Tibial artery (tissue), 4 donors: ENCODE measurements at places on chromosomes 16 and 17.

- H3K27me3 ChIP-seq: no peaks in the 10 kb centered on the region
- H3K27ac ChIP-seq: no peak overlapping the region
- no peaks in the 10 kb centered on the region for H3K36me3 ChIP-seq
- no peaks in the 10 kb centered on the region for H3K4me1 ChIP-seq
Measured at GRCh38 chr16:87575027-87575804, 27.1 kb upstream of the JPH3 start.

GRCh38 chr17:18177722-18178121 is 5.9 kb upstream of the ALKBH5 start:
- H3K4me3 ChIP-seq: no peak overlapping the region
- H3K27ac ChIP-seq: no peak overlapping the region
- no peaks in the 10 kb centered on the region for H3K36me3 ChIP-seq
- no peak for DNase-seq
- H3K27me3 ChIP-seq: no peaks in the 10 kb centered on the region

DNA sequence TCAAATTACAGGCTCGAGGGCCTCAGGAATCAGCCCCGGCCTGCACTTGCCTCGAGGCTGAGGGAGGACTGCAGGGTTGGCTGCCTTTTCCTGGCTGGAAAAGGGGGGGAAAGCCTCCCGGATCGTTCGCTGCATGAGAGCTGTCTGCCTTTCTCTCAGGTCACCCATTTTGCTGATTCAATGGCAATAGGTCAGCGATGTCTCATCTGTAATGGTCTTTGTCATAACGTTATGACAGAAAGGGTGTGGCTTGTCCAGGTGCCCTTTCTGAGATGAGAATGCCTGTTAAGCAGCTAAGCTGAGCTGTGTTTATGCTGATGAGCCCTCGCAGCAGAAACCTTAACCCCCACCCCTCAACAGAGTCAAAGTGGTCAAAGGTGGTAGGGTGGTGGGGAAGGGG is 81.8 kb downstream of the AKAP1 start:
- DNase-seq: no peak
- H3K36me3 ChIP-seq: no peaks in the 10 kb centered on the region
- no peaks in the 10 kb centered on the region for H3K27me3 ChIP-seq
- H3K27ac ChIP-seq: no peak overlapping the region

GRCh38 chr17:28871056-28871579 is 16.3 kb downstream of the ERAL1 start:
- no peak overlapping the region for H3K4me3 ChIP-seq
- H3K36me3 ChIP-seq: no peaks in the 10 kb centered on the region
- no peaks in the 10 kb centered on the region for H3K27me3 ChIP-seq
- DNase-seq: no peak
- no peak overlapping the region for H3K27ac ChIP-seq

GRCh38 chr17:2137342-2138098 is 82.6 kb downstream of the HIC1 start:
- no peaks in the 10 kb centered on the region for H3K36me3 ChIP-seq
- H3K4me3 ChIP-seq: no peak overlapping the region
- DNase-seq: no peak

- H3K27me3 ChIP-seq: peaks cover 18% of the 10 kb centered on the region
- no peak overlapping the region for H3K4me3 ChIP-seq
- no peak for DNase-seq
- no peak overlapping the region for H3K27ac ChIP-seq
- no peaks in the 10 kb centered on the region for H3K36me3 ChIP-seq
Measured at GRCh38 chr17:57236686-57237299, 19.5 kb upstream of the MSI2 start.

DNA sequence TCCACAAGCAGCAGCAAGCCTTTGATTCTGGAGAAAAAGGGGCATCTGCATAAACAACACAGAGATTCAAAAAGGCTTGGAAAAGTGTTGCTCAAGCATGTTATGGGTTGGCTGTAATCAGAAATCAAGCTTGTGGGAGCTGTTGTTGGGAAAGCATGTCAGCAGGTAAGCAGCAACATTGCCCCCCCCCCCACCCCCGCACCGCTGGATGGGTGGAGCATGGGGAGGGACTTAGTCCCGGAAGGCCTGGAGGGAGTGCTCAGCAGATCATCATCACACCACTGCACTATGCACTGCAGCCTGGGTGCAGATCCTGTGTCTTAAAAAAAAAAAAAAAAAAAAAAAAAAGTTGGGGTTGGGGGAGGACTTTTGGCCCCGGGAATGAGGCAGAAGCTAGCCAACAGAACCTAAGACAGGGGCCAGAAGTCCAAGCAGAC is 16.8 kb upstream of the AKAP1 start:
- no peak overlapping the region for H3K27ac ChIP-seq
- no peaks in the 10 kb centered on the region for H3K36me3 ChIP-seq
- no peak for DNase-seq
- H3K27me3 ChIP-seq: no peaks in the 10 kb centered on the region

DNA sequence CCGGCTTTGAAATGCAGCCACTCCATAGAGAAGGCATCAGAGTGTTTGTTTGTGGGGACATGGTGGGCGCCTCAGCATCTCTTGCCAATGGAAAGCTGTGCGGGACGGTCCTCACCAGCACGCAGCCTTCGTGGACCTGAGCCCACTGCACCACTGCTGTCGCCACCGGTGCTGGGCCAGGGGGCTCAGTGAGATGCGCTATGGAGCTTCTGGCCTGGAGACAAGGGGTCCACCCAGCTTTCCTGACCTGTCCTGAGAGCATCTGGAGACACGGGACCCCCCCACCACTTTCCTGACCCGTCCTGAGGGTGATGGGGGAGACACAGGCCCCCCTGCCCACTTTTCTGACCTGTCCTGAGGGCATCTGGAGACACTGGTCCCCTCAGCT is 79.4 kb downstream of the LMF1 start:
- no peak overlapping the region for H3K4me3 ChIP-seq
- DNase-seq: no peak
- no peaks in the 10 kb centered on the region for H3K4me1 ChIP-seq
- H3K27me3 ChIP-seq: no peaks in the 10 kb centered on the region
- no peak overlapping the region for H3K27ac ChIP-seq

- no peak overlapping the region for H3K27ac ChIP-seq
- H3K36me3 ChIP-seq: no peaks in the 10 kb centered on the region
- H3K4me1 ChIP-seq: peaks cover 14% of the 10 kb centered on the region
- no peak for DNase-seq
- H3K27me3 ChIP-seq: no peaks in the 10 kb centered on the region
Measured at GRCh38 chr17:9204637-9205329, 183.5 kb downstream of the NTN1 start.

- H3K27ac ChIP-seq: no peak overlapping the region
- H3K36me3 ChIP-seq: peaks cover 55% of the 10 kb centered on the region
- H3K27me3 ChIP-seq: no peaks in the 10 kb centered on the region
- no peak for DNase-seq
- peaks cover 12% of the 10 kb centered on the region for H3K4me1 ChIP-seq
Measured at GRCh38 chr17:73196500-73196899, 3.6 kb downstream of the COG1 start.

DNA sequence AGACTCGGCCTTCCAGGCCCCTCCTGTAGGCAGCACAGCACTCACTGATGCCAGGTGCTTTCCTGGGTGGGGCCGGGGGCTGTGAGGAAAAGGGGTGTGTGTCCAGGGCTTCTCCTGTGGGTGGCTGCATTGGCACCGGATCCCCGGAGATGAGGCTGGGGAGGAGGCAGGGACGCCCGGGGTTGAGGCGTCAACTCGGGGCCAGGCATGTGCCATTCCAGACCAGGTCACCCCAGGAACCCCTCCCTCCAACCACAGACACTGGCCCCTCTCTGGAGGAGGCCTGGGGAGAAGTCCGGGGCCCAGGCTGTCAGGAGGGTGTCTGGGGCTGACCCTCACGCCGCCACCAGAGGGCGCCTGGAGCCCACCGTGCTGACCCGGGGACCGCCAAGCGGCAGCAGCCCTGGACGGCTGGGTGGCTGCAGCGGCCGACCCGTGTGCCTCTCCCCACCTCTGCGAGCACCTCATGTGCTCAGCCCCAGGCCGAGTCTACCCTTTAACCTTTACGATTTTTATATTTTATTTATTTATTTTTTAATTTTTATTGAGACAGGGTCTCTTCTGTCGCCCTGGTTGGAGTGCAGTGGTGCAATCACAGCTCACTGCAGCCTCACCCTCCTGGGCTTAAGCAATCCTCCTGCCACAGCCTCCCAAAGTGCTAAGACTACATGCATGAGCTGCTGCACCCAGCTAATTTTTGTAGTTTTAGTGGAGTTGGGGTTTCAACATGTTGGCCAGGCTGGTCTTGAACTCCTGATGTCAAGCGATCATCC is 3.2 kb upstream of the METRN start:
- DNase-seq: peak; percentile 57
- H3K4me3 ChIP-seq: no peak overlapping the region
- no peak overlapping the region for H3K27ac ChIP-seq
- H3K4me1 ChIP-seq: no peaks in the 10 kb centered on the region
- H3K27me3 ChIP-seq: peaks cover 72% of the 10 kb centered on the region
- H3K36me3 ChIP-seq: no peaks in the 10 kb centered on the region

DNA sequence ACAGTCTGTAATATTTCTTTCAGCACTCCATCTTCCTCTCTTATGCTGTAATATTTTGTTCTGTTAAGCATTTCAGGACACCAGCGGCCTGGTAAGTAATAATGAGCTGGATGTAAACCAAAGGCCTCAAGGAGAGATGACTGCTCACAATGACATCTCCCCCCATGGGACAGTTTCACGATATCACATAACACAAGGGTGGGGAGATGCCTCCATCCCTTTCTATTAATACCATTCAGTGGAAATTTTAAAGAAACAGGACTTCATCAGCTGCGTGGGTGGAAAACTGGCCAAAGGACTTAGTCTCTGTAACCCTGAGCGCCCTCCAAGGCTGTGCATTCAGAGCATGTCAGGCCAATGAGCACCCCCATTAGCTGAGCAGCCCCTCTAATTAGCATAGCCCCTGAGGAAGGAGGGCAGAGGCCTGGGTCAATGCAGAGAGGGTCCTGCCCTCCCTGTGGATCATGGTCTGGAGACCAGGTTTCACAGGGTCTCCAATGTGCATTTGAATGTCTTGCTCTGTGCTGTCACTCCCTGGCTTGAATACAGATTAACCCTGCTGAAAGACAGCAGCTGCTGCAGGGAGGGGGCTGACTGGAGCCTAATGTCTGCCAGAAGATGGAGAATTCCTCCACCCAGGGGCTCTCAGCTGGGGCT is 156.4 kb downstream of the HS3ST2 start:
- no peak overlapping the region for H3K27ac ChIP-seq
- no peak overlapping the region for H3K4me3 ChIP-seq
- no peaks in the 10 kb centered on the region for H3K36me3 ChIP-seq
- DNase-seq: no peak
- peaks cover 3% of the 10 kb centered on the region for H3K27me3 ChIP-seq

DNA sequence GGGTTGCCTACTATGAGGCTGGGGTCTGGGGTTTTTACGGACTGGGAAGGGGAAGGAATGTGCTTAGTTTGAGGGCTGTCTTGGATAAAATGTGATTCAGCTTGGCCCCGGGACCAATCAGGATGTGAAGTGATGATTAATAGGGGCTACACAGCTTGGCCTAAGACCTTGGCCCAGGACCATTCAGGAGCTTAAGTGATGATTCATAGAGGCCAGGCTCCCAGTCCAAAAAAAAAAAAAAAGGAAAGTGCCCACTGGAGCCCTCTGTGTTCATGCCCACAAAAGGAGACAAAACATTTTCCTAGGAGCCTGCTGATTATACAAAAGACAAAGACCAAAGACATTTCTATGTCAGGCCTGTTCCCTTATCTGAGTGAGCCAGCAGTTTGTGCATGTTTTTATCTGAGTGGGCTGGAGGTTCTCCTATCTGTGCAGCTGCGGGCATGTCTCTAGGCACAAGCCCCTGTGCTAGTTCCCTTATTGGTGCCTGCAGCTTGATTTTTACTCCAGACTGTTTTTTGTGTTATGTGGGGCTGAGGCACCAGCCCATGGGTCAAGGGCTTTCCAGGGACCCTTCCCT is 898.2 kb upstream of the GOT2 start:
- no peak overlapping the region for H3K4me3 ChIP-seq
- H3K36me3 ChIP-seq: no peaks in the 10 kb centered on the region
- DNase-seq: no peak
- peaks cover 7% of the 10 kb centered on the region for H3K4me1 ChIP-seq
- no peak overlapping the region for H3K27ac ChIP-seq

GRCh38 chr16:48340054-48340453 is 45.2 kb downstream of the SIAH1 start:
- no peak overlapping the region for H3K27ac ChIP-seq
- no peak overlapping the region for H3K4me3 ChIP-seq
- no peaks in the 10 kb centered on the region for H3K27me3 ChIP-seq
- no peak for DNase-seq
- no peaks in the 10 kb centered on the region for H3K4me1 ChIP-seq
- peaks cover 36% of the 10 kb centered on the region for H3K36me3 ChIP-seq

DNA sequence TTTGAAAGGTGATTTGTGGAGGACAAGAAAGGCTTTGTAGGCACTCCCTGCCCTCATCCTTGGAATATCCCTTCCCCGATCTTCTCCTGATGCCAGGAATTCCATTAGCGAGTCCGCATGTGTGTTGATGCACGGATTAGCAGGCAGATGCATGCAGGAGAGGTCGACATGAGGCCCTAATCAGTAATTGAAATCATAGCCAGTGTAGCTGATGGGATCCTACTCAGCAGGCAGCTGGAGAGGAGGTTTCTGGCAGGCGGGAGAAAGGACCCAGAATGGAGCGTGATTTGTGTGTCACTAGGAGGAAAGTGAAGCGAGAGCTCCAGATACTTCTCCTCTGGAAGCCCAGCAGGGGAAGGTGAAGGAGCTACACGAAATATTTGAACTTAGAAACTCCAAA is 196.3 kb upstream of the CDH11 start:
- H3K27me3 ChIP-seq: no peaks in the 10 kb centered on the region
- no peak overlapping the region for H3K27ac ChIP-seq
- H3K4me3 ChIP-seq: no peak overlapping the region
- H3K36me3 ChIP-seq: no peaks in the 10 kb centered on the region

DNA sequence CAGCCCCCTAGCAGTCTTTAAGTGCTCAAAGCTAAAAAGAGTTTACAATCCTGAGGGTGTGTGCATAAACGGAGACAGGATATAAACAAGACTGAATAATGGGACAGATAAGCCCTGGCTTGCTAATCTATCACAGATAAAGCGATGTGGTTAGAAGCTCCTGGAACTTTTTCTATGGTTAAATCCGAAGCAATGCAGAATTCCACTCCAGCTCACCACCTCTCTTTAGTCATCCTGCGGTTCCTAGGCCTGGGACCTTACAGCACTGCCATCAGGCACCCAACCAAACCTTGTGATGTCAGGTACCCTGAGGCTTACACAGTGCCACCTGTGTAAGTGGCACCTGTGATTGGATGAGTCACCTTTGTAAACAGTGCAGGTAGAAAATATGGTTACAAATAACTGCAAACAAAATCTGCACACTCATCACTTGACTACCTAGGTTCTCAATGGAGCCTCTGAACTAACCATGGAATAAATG is 31.5 kb upstream of the B4GALNT2 start:
- H3K27ac ChIP-seq: no peak overlapping the region
- no peaks in the 10 kb centered on the region for H3K36me3 ChIP-seq
- DNase-seq: no peak
- no peak overlapping the region for H3K4me3 ChIP-seq
- H3K4me1 ChIP-seq: no peaks in the 10 kb centered on the region

GRCh38 chr17:39739885-39740356 is 2.2 kb downstream of the GRB7 start:
- no peak for DNase-seq
- peaks cover 23% of the 10 kb centered on the region for H3K36me3 ChIP-seq
- no peak overlapping the region for H3K27ac ChIP-seq
- no peak overlapping the region for H3K4me3 ChIP-seq
- H3K4me1 ChIP-seq: peaks cover 30% of the 10 kb centered on the region
- H3K27me3 ChIP-seq: peaks cover 93% of the 10 kb centered on the region
